Aorta (tissue), 5 donors: ENCODE measurements at places on chromosomes 2 and 18. TPM values are rescaled to one million over a fixed set of nuclear protein-coding genes. Genes with fewer than 3 reads are reported as not detected.

Gene VWA3B
- total RNA-seq = 0.36 TPM

Gene LOXL3
- 18.9 TPM for total RNA-seq

Gene IL1RL1
- total RNA-seq = 8.1 TPM

Gene SAG
- not detected for total RNA-seq

Gene MAPK4
- total RNA-seq = 1.7 TPM

Gene MSH6
- 29.4 TPM for total RNA-seq

Gene NT5DC4
- not detected for total RNA-seq

Gene VWC2L
- total RNA-seq = not detected

Gene TMEM150A
- total RNA-seq = 13.9 TPM

Gene ASB18
- not detected for total RNA-seq

Gene CD8B2
- total RNA-seq = 0.09 TPM

GRCh38 chr2:181680055-181680936 lies at the start of gene NEUROD1:
TSS of gene NEUROD1 (minus strand) at chr2:181680517. CDS start at chr2:181678860, 1,657 bp downstream.
- DNase-seq = no peak
- H3K27ac ChIP-seq = no peak within 1 kb of the TSS
- H3K36me3 ChIP-seq = no peaks in the 10 kb centered on the region
- H3K4me1 ChIP-seq = no peaks in the 10 kb centered on the region

DNA sequence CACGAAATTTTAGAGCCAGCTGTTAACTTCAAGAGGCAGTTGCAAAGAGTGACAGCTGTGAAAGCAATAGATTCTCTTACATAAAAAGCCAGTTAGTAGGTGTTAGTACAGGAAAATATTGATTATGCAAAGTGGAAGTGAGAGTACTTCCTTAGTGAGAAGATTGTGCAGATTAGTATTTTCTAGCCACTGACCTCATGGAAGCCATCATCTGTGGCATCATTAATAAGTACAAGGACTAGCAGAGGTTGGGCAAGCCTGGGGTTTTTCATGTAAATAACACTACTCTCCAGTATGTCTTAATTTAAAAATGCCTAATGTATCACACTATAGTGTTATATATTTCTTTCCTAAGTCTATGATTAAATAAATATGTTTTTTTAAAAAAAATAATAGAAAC lies 166.2 kb upstream of the DTNA start:
- no peak for DNase-seq
- H3K27ac ChIP-seq = no peak overlapping the region
- no peaks in the 10 kb centered on the region for H3K36me3 ChIP-seq
- no peaks in the 10 kb centered on the region for H3K4me1 ChIP-seq
- H3K27me3 ChIP-seq = no peaks in the 10 kb centered on the region
- no peak overlapping the region for H3K4me3 ChIP-seq

DNA sequence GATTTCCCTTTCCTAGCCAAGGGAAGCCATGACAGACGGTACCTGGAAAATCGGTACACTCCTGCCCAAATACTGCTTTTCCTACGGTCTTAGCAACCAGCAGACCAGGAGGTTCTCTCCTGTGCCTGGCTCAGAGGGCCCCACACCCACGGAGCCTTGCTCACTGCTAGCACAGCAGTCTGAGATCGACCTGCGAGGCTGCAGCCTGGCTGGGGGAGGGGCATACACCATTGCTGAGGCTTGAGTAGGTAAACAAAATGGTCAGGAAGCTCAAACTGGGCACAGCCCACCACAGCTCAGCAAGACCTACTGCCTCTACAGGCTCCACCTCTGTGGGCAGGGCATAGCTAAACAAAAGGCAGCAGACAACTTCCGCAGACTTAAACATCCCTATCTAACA lies 6.8 kb upstream of the CD207 start:
- H3K36me3 ChIP-seq = no peaks in the 10 kb centered on the region
- DNase-seq = no peak
- H3K27ac ChIP-seq = no peak overlapping the region
- H3K4me3 ChIP-seq = no peak overlapping the region
- no peaks in the 10 kb centered on the region for H3K4me1 ChIP-seq
- H3K27me3 ChIP-seq = no peaks in the 10 kb centered on the region

- H3K27ac ChIP-seq = no peak overlapping the region
- no peak overlapping the region for H3K4me3 ChIP-seq
- no peaks in the 10 kb centered on the region for H3K27me3 ChIP-seq
These were observed 72.2 kb downstream of the XRCC5 start for GRCh38 chr2:216181351-216181750.

DNA sequence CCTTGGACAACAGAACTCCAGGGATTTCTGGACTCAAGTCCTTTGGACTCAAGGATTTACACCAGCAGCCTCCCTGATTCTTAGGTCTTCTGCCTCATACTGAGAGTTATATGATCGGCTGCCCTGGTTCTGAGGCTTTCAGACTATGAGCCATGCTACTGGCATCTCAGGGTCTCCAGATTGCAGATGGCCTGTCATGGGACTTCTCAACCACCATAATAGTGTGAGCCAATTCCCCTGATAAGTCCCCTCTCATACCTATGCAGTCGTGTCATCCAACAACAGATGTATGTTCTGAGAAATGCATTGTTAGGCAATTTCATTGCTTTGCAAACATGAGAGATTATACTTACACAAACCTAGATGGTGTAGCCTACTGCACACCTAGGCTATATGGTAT lies 61.4 kb upstream of the MSTN start:
- H3K27ac ChIP-seq = no peak overlapping the region
- H3K4me3 ChIP-seq = no peak overlapping the region
- no peaks in the 10 kb centered on the region for H3K4me1 ChIP-seq
- no peaks in the 10 kb centered on the region for H3K36me3 ChIP-seq
- H3K27me3 ChIP-seq = no peaks in the 10 kb centered on the region

DNA sequence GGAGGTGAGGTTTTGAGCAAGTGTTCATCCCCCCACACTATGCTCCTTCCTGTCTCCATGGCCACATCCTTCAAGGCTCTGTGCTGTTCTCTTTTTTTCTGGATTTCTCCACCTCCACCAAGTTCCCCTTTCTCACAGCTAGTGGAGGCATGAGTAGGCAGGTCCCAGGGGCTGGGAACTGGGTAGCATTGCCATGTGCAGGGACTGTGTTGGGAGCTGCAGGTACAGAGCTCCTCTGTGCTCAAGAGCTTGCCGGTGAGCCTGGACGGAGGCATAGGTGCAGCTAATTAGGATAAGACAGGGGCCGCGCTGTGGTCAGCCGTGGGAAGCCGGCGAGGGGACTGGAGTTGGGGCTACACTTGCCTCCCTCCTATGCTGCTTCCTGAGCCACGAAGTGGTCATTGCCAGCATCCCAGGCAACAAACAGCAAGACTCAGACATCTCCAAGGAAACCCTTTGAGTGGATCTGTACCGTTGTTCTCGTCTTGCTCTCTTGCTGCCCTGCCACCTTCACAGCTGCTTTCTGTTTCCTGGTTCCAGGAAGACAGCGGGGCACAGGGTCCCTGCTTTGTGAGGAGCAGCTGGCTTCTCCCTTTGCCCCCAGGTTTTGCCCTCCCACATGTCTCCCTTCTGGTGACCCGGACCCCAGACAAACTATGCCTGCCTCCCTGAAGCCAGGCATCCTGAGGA lies 36.9 kb downstream of the ATOH8 start:
- H3K36me3 ChIP-seq = peaks cover 4% of the 10 kb centered on the region
- DNase-seq = peak; percentile 73
- H3K4me1 ChIP-seq = no peaks in the 10 kb centered on the region
- peak overlapping the region; percentile 73 for H3K27ac ChIP-seq
- H3K27me3 ChIP-seq = no peaks in the 10 kb centered on the region

DNA sequence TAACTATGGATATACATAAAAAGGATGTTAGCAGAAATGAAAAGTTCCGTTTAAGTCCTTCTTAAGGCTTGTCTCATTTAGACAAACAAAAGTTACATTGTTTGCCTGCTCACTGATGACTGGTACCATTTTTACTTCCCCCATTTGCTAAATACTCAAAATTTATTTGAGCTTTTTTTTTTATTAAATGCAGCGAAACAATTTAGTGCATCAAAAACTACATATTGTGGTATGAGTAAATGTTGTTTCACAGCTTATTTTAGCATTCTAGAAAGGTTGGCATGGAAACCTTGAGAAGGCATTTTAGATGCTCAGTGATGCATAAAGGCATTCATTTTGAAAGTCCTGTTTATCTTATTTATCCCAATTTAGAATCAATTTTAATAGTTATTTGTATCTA lies 100.0 kb downstream of the MAP2 start:
- H3K4me3 ChIP-seq = no peak overlapping the region
- no peak for DNase-seq
- H3K4me1 ChIP-seq = no peaks in the 10 kb centered on the region
- no peak overlapping the region for H3K27ac ChIP-seq

DNA sequence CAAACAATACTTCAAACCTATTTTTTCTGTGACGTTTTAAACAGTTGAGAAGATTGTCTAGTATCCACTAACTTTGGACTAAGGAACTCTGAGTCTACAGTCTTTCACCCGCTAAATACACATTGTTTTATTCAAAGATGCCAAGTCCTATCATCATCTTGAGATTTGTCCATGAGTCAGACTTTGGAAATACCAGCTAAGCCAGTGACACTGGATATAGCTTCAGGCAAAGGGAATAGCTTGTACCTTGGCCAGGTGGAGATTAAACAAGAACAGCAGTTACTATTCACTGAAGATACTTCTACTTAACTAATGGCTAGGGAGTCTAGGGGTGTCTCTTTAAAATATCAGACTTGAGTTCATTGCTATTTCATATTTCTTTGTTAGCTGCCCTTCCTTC lies 137.5 kb downstream of the COMMD1 start:
- no peak overlapping the region for H3K27ac ChIP-seq
- no peak overlapping the region for H3K4me3 ChIP-seq
- peaks cover 3% of the 10 kb centered on the region for H3K4me1 ChIP-seq
- DNase-seq = no peak
- H3K27me3 ChIP-seq = no peaks in the 10 kb centered on the region

- no peak overlapping the region for H3K4me3 ChIP-seq
- no peaks in the 10 kb centered on the region for H3K27me3 ChIP-seq
- H3K36me3 ChIP-seq = no peaks in the 10 kb centered on the region
- no peak overlapping the region for H3K27ac ChIP-seq
These were observed 61.2 kb downstream of the CTNNA2 start for GRCh38 chr2:79573895-79574674.

- no peak overlapping the region for H3K27ac ChIP-seq
- no peaks in the 10 kb centered on the region for H3K4me1 ChIP-seq
- no peaks in the 10 kb centered on the region for H3K36me3 ChIP-seq
- no peaks in the 10 kb centered on the region for H3K27me3 ChIP-seq
These were observed 56.4 kb downstream of the TTC32 start for GRCh38 chr2:19845323-19845920.

- H3K4me3 ChIP-seq = no peak overlapping the region
- no peak for DNase-seq
- no peak overlapping the region for H3K27ac ChIP-seq
- no peaks in the 10 kb centered on the region for H3K4me1 ChIP-seq
- no peaks in the 10 kb centered on the region for H3K36me3 ChIP-seq
- no peaks in the 10 kb centered on the region for H3K27me3 ChIP-seq
These were observed 1681.0 kb upstream of the DDX18 start for GRCh38 chr2:116133381-116133942.

- H3K4me1 ChIP-seq = no peaks in the 10 kb centered on the region
- H3K4me3 ChIP-seq = no peak overlapping the region
- no peak for DNase-seq
- H3K27ac ChIP-seq = no peak overlapping the region
These were observed 73.0 kb upstream of the EPB41L5 start for GRCh38 chr2:119939915-119940314.

GRCh38 chr2:79591281-79591680 lies 78.4 kb downstream of the CTNNA2 start:
- no peaks in the 10 kb centered on the region for H3K27me3 ChIP-seq
- H3K4me1 ChIP-seq = no peaks in the 10 kb centered on the region
- no peak for DNase-seq
- no peak overlapping the region for H3K4me3 ChIP-seq

- H3K36me3 ChIP-seq = no peaks in the 10 kb centered on the region
- H3K4me3 ChIP-seq = no peak overlapping the region
- H3K4me1 ChIP-seq = no peaks in the 10 kb centered on the region
- no peaks in the 10 kb centered on the region for H3K27me3 ChIP-seq
These were observed 3.1 kb upstream of the ABCB11 start for GRCh38 chr2:169034256-169034655.

GRCh38 chr2:58562276-58562675 lies 321.2 kb upstream of the FANCL start:
- no peak overlapping the region for H3K27ac ChIP-seq
- no peaks in the 10 kb centered on the region for H3K4me1 ChIP-seq
- H3K36me3 ChIP-seq = no peaks in the 10 kb centered on the region
- H3K27me3 ChIP-seq = no peaks in the 10 kb centered on the region
- no peak for DNase-seq

- H3K27ac ChIP-seq = no peak overlapping the region
- no peak overlapping the region for H3K4me3 ChIP-seq
- no peak for DNase-seq
- no peaks in the 10 kb centered on the region for H3K4me1 ChIP-seq
- no peaks in the 10 kb centered on the region for H3K36me3 ChIP-seq
- H3K27me3 ChIP-seq = no peaks in the 10 kb centered on the region
These were observed 88.7 kb upstream of the XPO1 start for GRCh38 chr2:61626827-61627226.

GRCh38 chr2:111072220-111072871 lies 48.4 kb upstream of the BCL2L11 start:
- no peaks in the 10 kb centered on the region for H3K36me3 ChIP-seq
- H3K27me3 ChIP-seq = no peaks in the 10 kb centered on the region
- H3K4me1 ChIP-seq = no peaks in the 10 kb centered on the region

DNA sequence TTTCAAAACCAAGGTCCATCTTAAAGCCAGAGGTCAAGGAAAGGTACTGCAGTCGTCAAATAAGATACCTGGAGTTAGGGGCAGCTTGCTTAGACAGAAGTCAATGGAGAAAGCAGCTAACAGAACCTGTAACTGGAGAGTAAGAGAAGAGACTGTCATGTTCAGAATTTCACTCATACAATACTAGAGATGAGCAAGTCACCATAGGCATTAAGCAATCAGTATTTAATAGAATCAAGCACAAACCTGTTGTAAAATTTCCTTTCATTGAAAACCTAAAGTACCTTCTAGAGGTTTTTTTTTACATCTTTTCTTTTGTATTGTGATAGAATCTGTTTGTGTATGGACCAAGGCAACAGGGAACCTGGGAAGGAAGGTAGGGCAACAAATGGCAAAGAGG lies 183.4 kb upstream of the ERBB4 start:
- no peaks in the 10 kb centered on the region for H3K27me3 ChIP-seq
- no peaks in the 10 kb centered on the region for H3K4me1 ChIP-seq
- H3K4me3 ChIP-seq = no peak overlapping the region

DNA sequence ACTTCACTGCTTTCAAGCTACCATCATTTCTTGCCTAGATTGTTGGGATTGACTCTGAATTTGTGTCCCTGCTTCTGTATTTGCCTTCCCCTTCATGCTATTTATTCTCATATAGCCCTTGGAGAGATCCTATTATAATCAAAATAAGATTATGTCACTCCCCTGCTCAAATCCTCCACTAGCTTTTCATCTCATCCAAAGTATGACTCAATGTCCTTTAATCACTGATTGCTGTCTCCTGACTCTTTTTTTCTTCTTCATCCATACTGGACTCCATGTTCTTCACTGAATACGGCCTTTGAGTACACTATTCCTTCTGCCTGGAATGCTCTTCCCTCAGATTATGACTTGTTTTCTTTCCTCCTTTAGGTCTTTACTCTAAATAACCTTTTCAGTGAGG lies 5.0 kb downstream of the RBKS start:
- peaks cover 5% of the 10 kb centered on the region for H3K4me1 ChIP-seq
- H3K36me3 ChIP-seq = no peaks in the 10 kb centered on the region
- no peaks in the 10 kb centered on the region for H3K27me3 ChIP-seq
